NCI-H1436 (cell line): ENCODE measurements at places on chromosomes 3 and 15.

GRCh38 chr15:40054855-40055575 lies 16.0 kb upstream of the SRP14 start:
- DNase-seq, result peak; percentile 14

DNA sequence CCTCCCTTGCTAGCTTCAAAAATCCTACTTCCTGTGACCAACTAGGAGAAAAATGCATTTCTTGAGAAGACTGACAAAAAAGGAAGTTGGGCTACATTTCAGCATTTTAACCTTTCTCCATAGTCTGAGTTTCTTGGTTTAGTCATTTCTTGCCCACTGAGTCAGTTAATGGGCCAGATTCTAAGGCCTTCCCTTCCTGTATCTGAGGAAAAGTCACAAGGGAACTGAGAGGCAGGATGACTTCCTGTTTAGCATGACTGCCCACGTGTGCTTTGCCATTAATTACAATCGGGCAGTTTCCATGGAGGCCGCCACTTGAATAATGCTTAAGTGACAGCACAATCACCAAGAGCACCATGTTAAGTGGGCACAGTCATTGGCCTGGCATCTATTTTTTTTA lies 794.4 kb upstream of the LMCD1 start:
- no peak for DNase-seq

DNA sequence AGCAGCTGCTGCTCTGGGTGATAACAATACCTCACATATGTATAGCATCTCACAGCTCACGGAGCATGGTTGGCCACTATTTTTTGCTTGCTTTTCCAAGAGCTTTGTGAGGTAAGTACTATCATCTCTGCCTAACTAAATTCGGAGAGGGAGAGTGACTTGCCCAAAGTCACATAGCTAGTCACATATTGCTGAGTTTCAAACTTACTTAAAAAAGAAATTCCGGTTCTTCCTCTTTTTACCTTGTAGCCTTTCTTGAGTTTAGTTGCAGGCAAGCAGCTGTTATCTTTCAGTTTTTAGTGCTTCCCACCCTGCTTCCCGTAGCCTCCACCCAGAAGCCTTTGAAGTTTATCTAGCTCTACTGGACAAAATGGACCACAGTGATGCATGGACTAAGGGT lies 309.2 kb downstream of the PDCD6IP start:
- no peak for DNase-seq

GRCh38 chr3:187403768-187404288 lies 35.6 kb downstream of the RTP4 start:
- DNase-seq, result no peak

GRCh38 chr15:31098953-31099740 lies 2.4 kb downstream of the TRPM1 start:
- no peak for DNase-seq

DNA sequence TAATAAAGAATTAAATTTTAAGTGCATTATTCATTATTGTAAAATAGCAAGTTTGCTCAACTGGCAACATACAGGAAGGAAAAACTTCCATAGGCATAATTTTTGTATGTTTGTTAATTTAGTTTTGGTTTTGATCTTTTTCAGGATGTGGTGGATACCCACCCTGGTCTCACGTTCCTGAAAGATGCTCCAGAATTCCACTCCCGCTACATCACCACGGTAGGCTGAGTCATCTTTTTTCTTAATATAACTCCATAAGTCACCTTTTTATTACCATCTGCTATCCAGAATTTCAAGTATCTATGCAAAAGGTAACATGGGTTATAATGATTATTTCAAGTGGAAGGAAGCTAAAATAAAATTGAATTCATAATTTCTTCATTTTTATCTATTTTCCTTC lies 104.8 kb downstream of the PPP2R3A start:
- DNase-seq, result no peak

DNA sequence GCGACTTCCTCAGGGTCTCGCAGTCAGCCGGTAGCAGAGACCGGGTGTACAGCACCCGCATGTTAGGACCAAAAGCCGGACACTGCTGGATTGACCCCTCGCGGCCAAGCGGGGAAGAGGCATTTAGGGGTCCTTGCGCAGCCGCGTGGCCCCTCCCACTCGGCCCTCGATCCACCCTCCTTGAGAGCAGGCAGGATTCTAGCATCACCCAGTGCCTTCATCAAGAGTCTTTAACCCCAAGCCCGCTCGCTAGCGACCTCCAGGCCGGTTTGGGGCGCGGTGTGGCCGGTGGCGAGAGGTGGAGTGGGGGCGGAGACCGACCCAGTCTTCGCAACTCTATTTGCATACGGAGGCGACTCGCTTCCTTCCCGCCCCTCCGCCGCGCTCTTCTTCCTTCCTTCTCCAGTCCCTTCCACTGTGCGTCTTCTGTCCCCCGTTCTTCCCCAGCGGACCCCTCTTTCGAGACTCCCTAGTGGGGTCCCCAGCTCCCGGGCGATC lies at the start of gene ST6GAL1:
ST6GAL1 (plus strand) TSS at position 384 of the 498 bp plus-strand sequence. CDS start 112,178 bp downstream, outside the sequence.
- DNase-seq, result peak; percentile 64

GRCh38 chr15:57911247-57911646 lies 154.3 kb downstream of the ALDH1A2 start:
- DNase-seq, result no peak

- no peak for DNase-seq
Observed at GRCh38 chr3:170976190-170976519, 50.4 kb downstream of the SLC2A2 start.

DNA sequence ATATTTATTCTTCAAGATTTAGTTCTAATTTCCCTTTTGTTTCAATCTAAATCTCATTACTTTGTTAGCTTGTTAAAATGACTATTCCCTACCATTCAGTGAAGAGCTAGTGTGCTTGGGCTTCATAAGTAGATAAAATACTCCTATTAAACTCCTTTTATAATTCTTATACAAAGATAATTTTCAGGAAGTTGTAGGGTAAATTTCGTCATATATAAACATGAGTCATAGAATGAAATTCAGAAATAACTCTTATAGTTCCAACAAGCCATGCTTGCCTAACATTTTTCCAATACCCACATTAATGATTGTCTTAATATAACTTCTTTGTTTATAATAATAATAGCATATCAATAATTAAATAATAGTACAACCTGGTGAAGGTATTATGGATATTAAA lies 407.3 kb downstream of the NAALADL2 start:
- DNase-seq, result no peak

- peak; percentile 65 for DNase-seq
Observed at GRCh38 chr15:75578948-75579920, at the start of gene PTPN9. TSS of gene PTPN9 (minus strand) at chr15:75579315. CDS start at chr15:75578776, 539 bp downstream.

DNA sequence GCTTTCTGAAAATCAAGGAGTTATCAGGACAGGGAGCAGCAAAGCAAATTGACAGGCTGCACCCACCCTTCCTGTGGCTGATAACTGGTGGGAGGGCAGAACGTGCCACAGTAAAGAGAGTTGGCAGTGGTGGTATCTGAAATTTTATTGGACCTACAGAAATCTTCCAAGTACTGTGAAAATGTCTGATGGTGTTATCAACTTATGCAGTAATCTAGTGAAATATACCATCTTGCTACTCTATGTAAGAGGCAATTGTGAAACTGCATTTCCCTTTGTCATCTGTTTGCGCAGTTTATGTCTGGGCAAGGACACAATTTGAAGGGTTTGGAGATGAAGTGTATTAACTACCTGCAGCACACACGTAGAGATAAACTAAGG lies 1.5 kb downstream of the PLCL2 start:
- no peak for DNase-seq

DNA sequence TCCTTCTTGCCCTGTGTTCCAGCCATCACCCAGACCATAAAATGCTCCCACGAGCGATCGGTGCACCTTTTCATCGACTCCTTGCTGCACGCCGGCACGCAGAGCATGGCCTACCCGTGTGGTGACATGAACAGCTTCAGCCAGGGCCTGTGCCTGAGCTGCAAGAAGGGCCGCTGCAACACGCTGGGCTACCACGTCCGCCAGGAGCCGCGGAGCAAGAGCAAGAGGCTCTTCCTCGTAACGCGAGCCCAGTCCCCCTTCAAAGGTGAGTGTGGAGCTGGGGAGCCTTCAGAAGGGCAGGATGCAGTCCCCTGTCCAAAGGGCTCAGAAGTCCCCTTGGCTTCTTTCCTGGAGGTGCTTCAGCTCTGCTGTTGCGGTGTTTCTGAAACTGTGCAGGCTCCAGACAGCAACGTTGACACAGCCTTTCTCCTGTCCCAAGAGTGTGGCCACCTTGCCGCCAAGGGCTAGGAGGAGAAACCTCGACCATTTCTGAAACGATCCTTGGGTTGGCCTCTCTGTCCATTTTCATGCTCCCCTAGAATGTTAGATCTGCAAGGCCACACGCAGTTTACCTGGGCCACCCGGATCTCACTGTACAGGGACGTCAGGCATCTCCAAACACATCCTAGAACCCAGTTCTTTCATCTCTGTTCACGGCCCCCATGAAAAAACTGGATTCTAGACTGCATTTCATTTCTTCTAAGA lies 116.7 kb downstream of the LIPC start:
- no peak for DNase-seq

- DNase-seq, result no peak
Observed at GRCh38 chr15:59176653-59177316, 29.9 kb upstream of the LDHAL6B start.

DNA sequence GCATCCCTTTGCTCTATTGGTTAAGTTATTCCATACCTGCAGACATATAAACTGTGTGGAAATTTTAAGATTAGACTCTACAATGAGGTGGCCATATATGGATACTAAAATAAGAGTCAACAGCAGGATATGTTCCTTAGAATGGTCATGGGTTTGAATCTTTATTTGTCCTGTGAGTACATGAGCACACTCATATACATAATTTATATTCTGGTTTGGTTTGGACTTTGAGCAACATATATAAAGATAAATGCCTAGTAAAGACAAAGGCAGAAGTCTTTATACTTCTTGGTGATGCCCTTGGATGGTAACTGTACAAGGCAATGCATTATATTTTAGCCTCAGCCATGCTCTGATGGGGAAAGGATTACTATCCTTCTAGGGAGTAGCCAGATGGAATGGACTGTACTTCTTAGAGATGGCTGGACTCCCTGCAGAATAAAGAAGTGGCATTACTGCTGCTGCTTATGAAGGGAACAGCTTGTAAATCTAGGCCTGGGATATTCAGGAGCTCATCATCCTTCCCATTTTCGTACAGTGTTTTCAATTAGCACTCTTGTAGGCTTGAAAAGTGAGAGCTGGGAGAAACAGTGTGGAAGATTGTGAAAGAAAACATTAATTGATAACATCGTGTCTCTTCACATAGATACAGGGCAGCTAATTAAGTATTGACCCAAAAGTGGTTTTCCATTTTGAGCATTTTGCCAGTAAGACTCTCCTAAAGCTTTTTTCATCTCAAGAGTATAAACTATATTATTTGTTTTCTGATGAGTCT lies 60.4 kb downstream of the HMG20A start:
- no peak for DNase-seq

DNA sequence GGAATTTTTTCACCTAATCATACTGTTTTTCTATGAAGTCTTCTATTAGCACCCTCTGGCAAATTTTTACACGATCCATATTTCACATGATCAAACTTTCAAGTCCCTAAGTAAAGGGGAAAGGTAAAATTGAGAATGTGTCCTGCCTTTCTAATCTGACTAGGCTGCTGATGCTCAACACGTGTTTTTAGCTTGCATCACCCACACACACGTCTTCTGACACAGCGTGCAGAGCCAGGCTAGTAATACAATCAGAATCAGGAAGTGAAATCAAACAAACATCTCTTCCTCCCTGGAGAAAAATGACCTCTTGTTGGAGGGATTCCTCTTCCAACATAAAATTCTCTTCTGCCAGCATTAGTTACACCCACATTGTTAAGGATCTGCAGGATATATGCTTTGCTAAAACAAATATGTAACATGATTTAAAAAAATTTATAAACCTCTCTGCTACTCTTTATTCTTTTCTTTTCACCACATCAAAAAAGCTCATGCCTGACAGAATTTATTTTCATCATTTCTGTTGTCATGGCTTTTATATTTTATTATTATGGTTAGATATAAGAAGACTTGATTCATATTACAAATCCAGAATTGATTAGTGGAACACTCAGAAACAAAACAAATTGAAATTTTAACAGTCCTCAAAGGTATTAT lies 122.4 kb downstream of the RAP2B start:
- no peak for DNase-seq

DNA sequence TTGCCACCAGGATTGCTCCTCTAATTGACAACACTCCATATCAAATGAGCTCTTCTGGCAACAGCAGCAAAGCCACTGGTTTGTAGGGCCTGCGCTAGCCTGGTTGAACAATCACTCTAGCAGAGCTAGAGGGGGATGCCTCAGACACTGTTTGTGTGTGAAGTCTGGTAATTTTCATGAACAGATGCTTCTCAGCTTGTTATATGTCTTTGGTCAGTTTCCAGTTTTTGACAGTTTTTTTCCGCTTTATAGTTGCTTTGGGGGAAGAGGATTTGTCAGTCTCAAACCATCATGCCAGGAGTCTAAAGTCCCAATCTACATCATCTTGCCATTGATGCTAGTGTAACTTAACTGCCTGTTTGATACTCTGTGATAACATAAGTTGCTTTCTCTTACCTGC lies 136.0 kb downstream of the HCN4 start:
- no peak for DNase-seq

DNA sequence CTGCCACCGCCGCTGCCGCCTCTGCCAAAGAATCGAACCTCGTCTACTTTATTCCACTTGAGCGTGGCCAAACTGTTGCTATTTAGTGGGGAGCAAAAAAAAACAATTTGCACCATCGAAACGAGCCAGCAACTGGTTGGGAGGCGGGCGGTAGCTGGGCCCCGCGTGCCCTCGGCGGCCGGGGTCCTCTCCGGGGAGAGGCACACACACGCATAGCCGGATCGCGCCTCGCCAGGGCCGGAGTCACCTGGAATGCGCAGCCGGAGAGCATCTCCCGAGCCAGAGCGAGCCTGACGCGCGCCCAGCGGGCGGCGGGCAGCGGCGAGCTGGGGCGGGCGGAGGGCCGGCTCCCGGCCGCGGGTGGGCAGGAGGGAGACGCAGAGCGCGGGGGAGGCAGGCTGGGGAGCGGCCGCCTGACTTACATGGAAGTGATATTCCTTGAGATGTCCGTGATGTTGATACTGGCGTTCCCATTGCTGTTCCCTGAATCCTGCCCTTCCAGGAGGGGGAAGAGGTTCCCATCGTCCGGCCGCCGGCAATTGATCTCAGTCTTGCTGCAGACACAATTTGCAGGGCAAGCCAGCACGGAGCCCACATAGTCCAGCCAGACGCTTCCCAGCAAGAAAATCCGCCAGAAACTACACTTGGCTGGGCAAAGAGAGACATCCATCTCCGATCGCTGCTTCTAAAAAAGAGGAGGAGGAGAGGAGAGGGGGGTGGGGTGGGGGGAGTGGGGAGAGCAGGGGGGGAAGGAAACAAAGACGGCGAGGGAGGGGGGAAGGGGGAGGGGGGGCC lies 858 bp downstream of the NTRK3 start:
- DNase-seq, result no peak

GRCh38 chr3:127634653-127635052 lies 5.7 kb downstream of the PODXL2 start:
- no peak for DNase-seq

DNA sequence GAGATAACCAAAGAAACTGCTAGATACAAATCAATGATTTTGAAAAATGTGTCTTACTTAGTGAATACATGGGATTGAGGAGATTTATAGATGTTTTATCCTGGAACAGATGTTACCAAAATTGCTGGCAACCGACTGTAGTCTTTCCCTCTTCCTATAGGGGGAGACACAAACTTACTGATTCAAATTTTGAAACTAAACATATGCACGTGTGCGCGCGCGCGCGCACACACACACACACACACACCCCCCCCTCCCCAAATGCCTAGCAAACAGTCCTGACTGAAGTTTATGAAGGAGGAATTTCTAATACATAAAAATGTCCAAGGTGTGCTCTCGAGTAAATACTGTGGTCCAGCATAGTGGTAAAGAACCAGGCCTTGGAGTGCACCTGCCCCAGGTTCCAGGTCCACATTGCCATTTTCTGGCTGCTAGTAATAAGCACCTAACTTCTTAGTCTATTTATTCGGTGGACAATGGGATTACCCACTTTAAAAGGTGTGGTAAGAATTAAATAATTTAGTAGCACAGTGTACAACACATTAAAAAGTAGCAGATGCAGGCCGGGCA lies 18.5 kb upstream of the C3orf62 start:
- no peak for DNase-seq
